Breast epithelium (tissue), 4 donors: ENCODE measurements at places on chromosomes 2 and 18. TPM values are rescaled to one million over a fixed set of nuclear protein-coding genes. Genes with fewer than 3 reads are reported as not detected.

GRCh38 chr18:48441405-48441881 lies 32.3 kb upstream of the ZBTB7C start:
- no peaks in the 10 kb centered on the region for H3K36me3 ChIP-seq
- H3K4me3 ChIP-seq = no peak overlapping the region
- no peaks in the 10 kb centered on the region for H3K27me3 ChIP-seq
- peak; percentile 60 for DNase-seq
- H3K27ac ChIP-seq = peak overlapping the region; percentile 92

DNA sequence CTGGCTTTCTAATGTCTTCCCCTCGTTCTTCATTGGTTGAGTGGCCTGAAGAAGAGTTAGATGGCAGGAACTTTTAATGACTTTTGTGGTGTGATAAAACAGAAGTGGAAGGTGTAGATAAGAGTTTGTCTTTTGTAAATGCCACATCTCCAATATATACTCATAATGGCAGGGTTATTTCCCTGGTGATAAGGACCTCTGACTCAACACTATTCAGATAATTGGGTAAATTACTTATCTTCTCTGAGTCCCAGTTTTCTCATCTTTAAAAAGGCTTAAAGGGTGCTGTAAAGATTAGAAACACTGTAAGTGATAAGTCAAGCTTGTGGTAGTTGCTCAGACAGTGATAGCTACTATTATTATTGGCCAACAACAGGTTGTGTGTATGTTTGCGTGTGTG lies 9.5 kb downstream of the KLHL14 start:
- no peaks in the 10 kb centered on the region for H3K4me1 ChIP-seq
- H3K4me3 ChIP-seq = no peak overlapping the region
- peaks cover 4% of the 10 kb centered on the region for H3K27me3 ChIP-seq
- DNase-seq = no peak

DNA sequence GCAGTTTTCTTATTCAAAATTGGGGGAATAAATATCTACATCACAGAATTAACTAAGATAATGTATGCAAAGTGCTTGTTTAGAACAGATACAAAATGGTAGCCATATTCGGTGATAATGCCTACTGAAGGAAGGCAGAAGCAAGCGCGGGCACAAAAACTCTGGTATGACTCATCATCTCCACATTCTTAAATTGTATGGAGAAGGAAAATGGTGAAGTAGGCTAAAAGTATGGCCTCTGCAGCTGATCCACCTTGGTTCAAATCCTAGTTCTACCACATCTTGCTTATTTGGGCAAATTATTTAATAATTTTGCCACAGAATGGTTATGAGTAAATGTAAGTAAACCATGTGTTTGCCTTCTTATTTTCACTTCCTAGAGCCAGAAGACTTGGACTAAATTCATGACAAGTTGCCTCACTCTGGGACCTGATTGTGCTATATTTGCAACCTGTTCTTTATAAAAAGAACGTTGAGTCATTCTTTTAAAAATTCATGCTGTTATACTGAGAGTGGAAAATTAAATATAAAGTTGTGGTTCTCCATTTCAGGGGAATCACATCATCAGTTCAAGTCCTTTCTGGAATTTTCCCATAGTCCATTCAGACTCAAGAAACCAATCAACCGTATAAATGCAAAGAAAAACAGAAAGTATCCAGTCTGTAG lies 9.0 kb upstream of the CDK15 start:
- DNase-seq = no peak
- no peaks in the 10 kb centered on the region for H3K36me3 ChIP-seq
- no peak overlapping the region for H3K27ac ChIP-seq
- no peaks in the 10 kb centered on the region for H3K4me1 ChIP-seq

- H3K4me1 ChIP-seq = no peaks in the 10 kb centered on the region
- no peaks in the 10 kb centered on the region for H3K27me3 ChIP-seq
- H3K4me3 ChIP-seq = no peak overlapping the region
- H3K36me3 ChIP-seq = no peaks in the 10 kb centered on the region
- no peak for DNase-seq
Observed at GRCh38 chr2:211724933-211725332, 813.7 kb downstream of the ERBB4 start.

DNA sequence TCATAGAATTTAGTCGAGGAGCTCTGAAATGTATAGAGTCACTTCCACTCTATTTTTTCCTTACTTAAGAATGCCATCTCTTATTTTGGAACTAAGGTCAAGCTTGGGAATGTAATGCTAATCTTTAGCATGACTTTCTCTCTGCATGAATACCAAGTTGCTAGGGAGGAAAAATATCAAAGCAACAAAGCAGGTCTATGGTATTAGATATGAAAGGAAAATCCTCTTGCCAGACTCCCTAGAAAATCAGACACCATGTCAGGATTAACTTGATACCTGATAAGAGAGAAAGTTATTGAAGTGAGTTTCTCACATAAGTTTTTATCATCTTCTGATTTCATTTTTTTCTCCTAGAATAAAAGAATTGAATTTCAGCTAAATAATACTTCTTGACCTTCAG lies 341.7 kb upstream of the ZNF804A start:
- DNase-seq = no peak
- no peaks in the 10 kb centered on the region for H3K36me3 ChIP-seq

- H3K4me3 ChIP-seq = no peak overlapping the region
- no peaks in the 10 kb centered on the region for H3K27me3 ChIP-seq
- no peaks in the 10 kb centered on the region for H3K36me3 ChIP-seq
Observed at GRCh38 chr2:149692961-149693396, 105.4 kb upstream of the MMADHC start.

DNA sequence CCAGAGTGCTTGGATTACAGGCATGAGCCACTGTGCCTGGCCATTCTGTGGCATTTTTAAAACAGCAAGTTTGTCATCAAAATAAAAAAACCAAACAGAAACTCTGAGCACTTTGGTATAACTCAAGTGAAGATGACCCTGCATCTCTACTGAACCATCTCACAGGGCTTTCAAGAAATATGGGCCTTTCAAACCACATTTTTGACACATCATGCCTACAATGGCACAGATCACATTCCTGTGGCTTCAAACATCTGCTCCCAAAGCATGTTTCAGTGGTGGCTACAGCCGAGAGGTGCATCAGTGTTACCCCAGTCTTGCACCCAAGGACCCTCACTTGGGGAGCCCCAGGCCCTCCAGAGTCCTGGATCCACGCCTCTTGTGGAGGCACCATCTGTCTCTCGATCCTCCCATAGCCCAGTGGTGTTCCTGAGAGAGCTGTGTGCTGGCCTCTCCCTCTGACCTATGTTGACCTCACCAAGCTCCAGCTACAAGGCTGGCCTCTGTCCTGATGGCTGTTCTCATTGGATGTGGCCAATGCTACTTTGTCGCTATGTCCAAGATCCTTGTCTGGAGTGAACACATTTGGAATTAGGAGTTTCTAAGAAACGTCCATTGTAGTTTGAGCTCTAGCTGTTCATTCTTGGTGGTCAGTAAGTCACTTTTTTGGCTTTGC lies 55.2 kb upstream of the RALBP1 start:
- H3K27me3 ChIP-seq = no peaks in the 10 kb centered on the region
- no peak overlapping the region for H3K27ac ChIP-seq
- no peak overlapping the region for H3K4me3 ChIP-seq
- H3K36me3 ChIP-seq = no peaks in the 10 kb centered on the region
- DNase-seq = no peak
- H3K4me1 ChIP-seq = peaks cover 4% of the 10 kb centered on the region

DNA sequence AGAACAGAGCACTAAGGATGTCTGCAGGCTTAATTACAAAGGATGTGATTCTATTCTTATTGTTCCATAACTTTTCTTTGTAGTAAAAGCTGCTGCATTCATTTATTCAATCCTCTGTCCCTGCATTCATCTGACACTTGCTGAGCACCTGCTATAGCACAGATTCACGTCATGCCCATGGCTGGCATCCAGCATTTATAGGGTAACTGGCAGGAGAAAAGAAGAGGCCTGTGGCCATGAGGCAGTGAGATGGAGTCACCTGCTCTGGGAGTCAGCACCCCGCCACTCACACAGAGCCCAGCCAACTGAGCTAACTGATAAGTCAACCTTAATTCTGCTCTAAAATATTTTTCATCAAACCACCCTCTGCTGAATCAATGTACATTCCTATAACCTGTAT lies 18.3 kb upstream of the CDC42EP3 start:
- H3K4me3 ChIP-seq = no peak overlapping the region
- H3K27ac ChIP-seq = no peak overlapping the region
- H3K36me3 ChIP-seq = no peaks in the 10 kb centered on the region
- H3K27me3 ChIP-seq = no peaks in the 10 kb centered on the region

DNA sequence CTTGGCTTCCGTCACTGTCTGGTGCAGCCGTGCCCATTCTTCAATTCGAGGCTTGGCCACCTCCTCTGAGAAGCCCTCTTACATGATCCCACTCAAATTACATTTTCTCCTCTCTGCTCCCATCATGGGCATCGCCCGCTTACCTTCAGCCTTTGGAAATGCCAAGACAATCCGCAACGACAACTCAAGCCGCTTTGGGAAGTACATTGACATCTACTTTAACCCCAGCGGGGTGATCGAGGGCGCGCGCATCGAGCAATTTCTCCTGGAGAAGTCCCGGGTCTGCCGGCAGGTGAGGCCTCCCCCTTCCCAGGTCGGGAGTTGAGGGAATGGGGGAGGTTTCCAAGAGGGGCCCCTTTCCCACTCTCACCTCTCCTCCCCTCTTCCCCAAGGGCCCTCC lies 38.3 kb downstream of the MYO7B start:
- no peak overlapping the region for H3K4me3 ChIP-seq
- no peak overlapping the region for H3K27ac ChIP-seq
- no peaks in the 10 kb centered on the region for H3K27me3 ChIP-seq
- no peak for DNase-seq
- H3K36me3 ChIP-seq = no peaks in the 10 kb centered on the region

GRCh38 chr2:233174137-233174536 lies 77.3 kb upstream of the ATG16L1 start:
- H3K4me1 ChIP-seq = no peaks in the 10 kb centered on the region
- H3K4me3 ChIP-seq = no peak overlapping the region
- no peaks in the 10 kb centered on the region for H3K27me3 ChIP-seq
- DNase-seq = no peak
- H3K36me3 ChIP-seq = no peaks in the 10 kb centered on the region

GRCh38 chr18:43719267-43719795 lies 442.0 kb upstream of the SYT4 start:
- H3K36me3 ChIP-seq = no peaks in the 10 kb centered on the region
- no peaks in the 10 kb centered on the region for H3K4me1 ChIP-seq
- H3K4me3 ChIP-seq = no peak overlapping the region

GRCh38 chr18:22591222-22591621 lies 173.5 kb upstream of the CTAGE1 start:
- H3K4me3 ChIP-seq = no peak overlapping the region
- no peaks in the 10 kb centered on the region for H3K36me3 ChIP-seq
- DNase-seq = no peak
- H3K27ac ChIP-seq = no peak overlapping the region
- H3K4me1 ChIP-seq = no peaks in the 10 kb centered on the region
- no peaks in the 10 kb centered on the region for H3K27me3 ChIP-seq

DNA sequence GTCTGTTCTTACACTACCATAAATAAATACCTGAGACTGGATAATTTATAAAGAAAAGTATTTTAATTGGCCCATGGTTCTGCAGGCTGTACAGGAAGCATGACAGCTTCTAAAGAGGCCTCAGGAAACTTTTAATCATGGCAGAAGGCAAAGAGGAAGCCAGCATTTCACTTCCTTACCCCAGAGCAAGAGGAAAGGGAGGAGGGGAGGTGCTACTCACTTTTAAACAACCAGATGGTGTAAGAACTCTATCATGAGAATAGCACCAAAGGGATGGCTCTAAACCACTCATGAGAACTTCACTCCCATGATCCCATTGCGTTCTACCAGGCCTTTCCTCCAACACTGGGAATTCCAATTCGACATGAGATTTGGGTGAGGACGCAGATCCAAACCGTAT lies 344.4 kb upstream of the SLC39A10 start:
- DNase-seq = no peak
- no peak overlapping the region for H3K27ac ChIP-seq
- H3K36me3 ChIP-seq = no peaks in the 10 kb centered on the region
- H3K4me1 ChIP-seq = no peaks in the 10 kb centered on the region
- no peak overlapping the region for H3K4me3 ChIP-seq

- no peaks in the 10 kb centered on the region for H3K36me3 ChIP-seq
- DNase-seq = no peak
- H3K27ac ChIP-seq = peak overlapping the region; percentile 4
- no peaks in the 10 kb centered on the region for H3K27me3 ChIP-seq
Observed at GRCh38 chr2:11573418-11574175, 39.8 kb downstream of the GREB1 start.

DNA sequence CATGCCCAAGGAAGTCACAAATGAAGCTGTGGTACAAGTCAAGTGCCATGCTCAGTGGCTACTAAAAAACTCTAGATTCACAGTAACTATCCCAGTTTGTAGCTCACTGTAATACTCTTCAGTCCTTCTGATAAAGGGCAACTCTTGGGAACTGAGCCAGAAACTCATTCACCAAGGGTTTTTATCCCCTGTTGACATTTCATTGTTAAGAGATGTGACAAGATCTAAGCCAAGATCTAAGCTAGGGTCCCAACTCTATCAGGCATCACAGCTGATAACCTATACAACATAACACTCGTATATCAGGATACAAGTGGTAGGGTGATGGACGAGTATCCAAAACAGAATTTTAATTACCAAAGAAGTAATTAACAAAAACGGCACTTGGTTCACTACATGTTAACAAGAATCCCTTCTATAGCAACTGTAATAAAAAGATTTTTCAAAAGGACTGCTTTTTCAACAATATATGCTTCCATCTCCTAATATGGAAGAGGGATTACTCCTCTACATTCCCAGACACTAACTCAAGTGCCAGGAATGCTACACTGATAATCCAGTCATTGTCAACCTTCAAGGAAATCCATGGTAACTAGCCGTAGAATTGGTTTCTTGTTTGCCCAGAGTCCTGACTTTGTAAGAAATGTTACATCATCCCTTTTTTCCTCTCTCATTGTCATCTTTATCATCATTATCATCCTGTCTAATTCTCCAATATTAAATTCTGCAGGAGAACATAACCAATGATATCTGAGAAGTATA lies 111.7 kb downstream of the CDH2 start:
- no peaks in the 10 kb centered on the region for H3K36me3 ChIP-seq
- H3K4me1 ChIP-seq = no peaks in the 10 kb centered on the region
- DNase-seq = no peak
- no peak overlapping the region for H3K27ac ChIP-seq

- H3K4me3 ChIP-seq = no peak overlapping the region
- no peak overlapping the region for H3K27ac ChIP-seq
- no peak for DNase-seq
Observed at GRCh38 chr2:178498137-178498536, 17.9 kb downstream of the PLEKHA3 start.

- H3K27me3 ChIP-seq = no peaks in the 10 kb centered on the region
- no peak overlapping the region for H3K27ac ChIP-seq
- H3K36me3 ChIP-seq = no peaks in the 10 kb centered on the region
- no peak overlapping the region for H3K4me3 ChIP-seq
- no peaks in the 10 kb centered on the region for H3K4me1 ChIP-seq
Observed at GRCh38 chr2:71498261-71498701, 44.9 kb downstream of the DYSF start.

GRCh38 chr2:153227981-153228380 lies 250.6 kb downstream of the RPRM start:
- H3K36me3 ChIP-seq = no peaks in the 10 kb centered on the region
- no peaks in the 10 kb centered on the region for H3K27me3 ChIP-seq
- H3K27ac ChIP-seq = no peak overlapping the region

- H3K4me3 ChIP-seq = no peak overlapping the region
- DNase-seq = no peak
- no peaks in the 10 kb centered on the region for H3K36me3 ChIP-seq
Observed at GRCh38 chr2:164495491-164496223, 125.6 kb downstream of the GRB14 start.

The RAX gene
- total RNA-seq = not detected

The TM4SF20 gene
- not detected for total RNA-seq

The SLC40A1 gene
- 42.2 TPM for total RNA-seq

The KIAA2012 gene
- not detected for total RNA-seq

The RIT2 gene
- not detected for total RNA-seq

The SCN7A gene
- 11.5 TPM for total RNA-seq

The HOXD1 gene
- 1.3 TPM for total RNA-seq

The MYO5B gene
- total RNA-seq = 22.0 TPM
